ENCODE measurements at places on chromosomes 1 and 21.

GRCh38 chr1:58763214-58763613 is 20.6 kb downstream of the JUN start:
- H3K27ac ChIP-seq = no peak overlapping the region
- H3K4me3 ChIP-seq = no peak overlapping the region
- peaks cover 19% of the 10 kb centered on the region for H3K27me3 ChIP-seq
- H3K4me1 ChIP-seq = no peaks in the 10 kb centered on the region

GRCh38 chr1:234186037-234186688 is 187.1 kb upstream of the COA6 start:
- no peak for DNase-seq
- peaks cover under 1% of the 10 kb centered on the region for H3K36me3 ChIP-seq
- H3K27ac ChIP-seq = no peak overlapping the region
- H3K4me1 ChIP-seq = peaks cover 2% of the 10 kb centered on the region
- H3K27me3 ChIP-seq = peaks cover 59% of the 10 kb centered on the region

GRCh38 chr1:200288226-200288625 is 121.6 kb downstream of the ZNF281 start:
- peaks cover 14% of the 10 kb centered on the region for H3K27me3 ChIP-seq
- no peak overlapping the region for H3K4me3 ChIP-seq
- no peak for DNase-seq
- H3K4me1 ChIP-seq = no peaks in the 10 kb centered on the region
- H3K27ac ChIP-seq = no peak overlapping the region
- no peaks in the 10 kb centered on the region for H3K36me3 ChIP-seq

DNA sequence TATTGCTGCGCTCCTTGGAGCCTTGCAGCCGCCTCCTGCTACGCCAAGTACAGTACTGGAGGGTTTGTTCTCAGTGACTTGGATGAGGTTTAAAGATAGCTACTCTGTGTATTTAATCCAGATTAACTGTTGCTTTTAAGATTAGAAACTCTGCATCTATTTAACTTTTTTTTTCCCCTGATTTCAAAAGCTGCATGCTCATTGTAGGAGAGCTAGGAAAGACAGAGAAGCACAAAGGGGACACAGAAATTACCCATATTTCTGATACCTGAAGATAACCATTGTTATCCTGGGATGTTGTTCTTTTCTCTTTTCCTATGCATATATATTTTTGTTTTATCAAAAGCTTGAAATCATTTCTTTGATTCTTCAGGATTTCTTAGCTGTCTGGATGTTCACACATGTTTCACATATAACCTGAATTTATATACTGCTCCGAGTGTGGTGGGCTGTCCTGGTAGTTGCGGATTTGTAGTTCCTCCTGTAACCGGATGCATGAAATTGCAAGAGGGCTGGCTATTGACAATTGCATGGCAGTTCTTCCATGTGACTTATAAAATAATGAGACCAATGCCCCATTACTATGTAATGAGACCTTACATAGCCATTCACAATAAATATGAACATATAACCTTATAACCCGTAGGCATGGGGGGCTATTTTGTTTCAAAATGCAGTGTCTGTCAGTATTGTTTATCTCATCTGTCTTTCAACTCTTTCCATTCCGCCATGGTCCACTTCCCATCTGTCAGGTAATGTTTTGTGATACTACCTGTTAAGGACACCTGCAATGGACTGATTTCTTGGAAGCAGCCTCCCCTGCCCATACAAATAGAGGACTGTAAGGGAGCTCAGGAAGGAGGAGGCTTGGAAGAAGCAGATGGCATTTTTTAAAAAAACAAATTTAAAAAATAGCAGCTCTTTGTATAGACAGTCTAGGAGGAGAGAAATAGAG is 1.4 kb downstream of the RAVER2 start:
- DNase-seq = no peak
- no peak overlapping the region for H3K27ac ChIP-seq
- H3K36me3 ChIP-seq = no peaks in the 10 kb centered on the region
- H3K27me3 ChIP-seq = peaks cover 24% of the 10 kb centered on the region

- no peaks in the 10 kb centered on the region for H3K27me3 ChIP-seq
- no peak for DNase-seq
- peaks cover 42% of the 10 kb centered on the region for H3K36me3 ChIP-seq
- H3K27ac ChIP-seq = no peak overlapping the region
- no peak overlapping the region for H3K4me3 ChIP-seq
Observed at GRCh38 chr1:78633209-78633608, 13.0 kb downstream of the IFI44L start.

DNA sequence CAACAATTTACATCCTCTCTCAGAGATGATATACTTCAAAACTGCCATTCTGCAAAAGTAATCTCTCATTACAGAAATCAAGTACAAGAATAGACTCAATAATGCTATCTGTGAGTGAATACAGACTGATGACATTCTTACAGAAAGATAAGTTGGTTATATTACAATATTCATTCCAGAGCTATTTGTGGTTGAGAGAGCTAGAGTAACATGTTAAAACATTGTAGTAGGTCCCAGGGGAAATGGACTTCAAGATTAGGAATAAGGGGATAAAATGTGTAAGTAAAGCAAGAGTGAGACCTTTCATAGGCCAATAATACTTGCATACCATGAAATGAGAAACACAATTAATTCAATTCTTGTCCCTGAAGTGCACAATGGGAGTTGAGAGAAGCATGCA is 1.5 kb downstream of the F13B start:
- DNase-seq = no peak
- H3K4me1 ChIP-seq = no peaks in the 10 kb centered on the region
- no peaks in the 10 kb centered on the region for H3K36me3 ChIP-seq

GRCh38 chr1:117312453-117313138 is 54.7 kb upstream of the MAN1A2 start:
- H3K36me3 ChIP-seq = no peaks in the 10 kb centered on the region
- H3K27ac ChIP-seq = no peak overlapping the region
- H3K4me1 ChIP-seq = no peaks in the 10 kb centered on the region

DNA sequence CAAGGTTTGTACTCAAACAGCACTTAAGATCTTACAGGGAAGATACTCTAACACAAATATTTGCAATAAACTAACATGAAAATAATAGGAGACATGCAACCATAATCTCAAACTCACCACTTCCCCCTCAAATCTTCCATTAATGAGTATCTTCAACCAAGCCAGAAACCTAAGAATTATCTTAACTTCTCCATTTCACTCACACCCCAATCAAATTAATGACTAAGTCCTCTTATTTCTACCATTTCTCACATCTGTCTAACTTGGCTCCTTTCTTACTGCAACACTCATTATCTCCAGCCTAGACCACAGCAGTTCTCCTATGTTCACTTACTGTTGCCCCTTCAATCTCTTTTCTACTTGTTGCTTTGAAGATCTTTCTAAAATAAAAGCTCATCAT is 10.4 kb downstream of the RBBP5 start:
- H3K4me1 ChIP-seq = peaks cover 2% of the 10 kb centered on the region
- DNase-seq = no peak
- H3K36me3 ChIP-seq = peaks cover 29% of the 10 kb centered on the region
- no peak overlapping the region for H3K27ac ChIP-seq
- no peak overlapping the region for H3K4me3 ChIP-seq

DNA sequence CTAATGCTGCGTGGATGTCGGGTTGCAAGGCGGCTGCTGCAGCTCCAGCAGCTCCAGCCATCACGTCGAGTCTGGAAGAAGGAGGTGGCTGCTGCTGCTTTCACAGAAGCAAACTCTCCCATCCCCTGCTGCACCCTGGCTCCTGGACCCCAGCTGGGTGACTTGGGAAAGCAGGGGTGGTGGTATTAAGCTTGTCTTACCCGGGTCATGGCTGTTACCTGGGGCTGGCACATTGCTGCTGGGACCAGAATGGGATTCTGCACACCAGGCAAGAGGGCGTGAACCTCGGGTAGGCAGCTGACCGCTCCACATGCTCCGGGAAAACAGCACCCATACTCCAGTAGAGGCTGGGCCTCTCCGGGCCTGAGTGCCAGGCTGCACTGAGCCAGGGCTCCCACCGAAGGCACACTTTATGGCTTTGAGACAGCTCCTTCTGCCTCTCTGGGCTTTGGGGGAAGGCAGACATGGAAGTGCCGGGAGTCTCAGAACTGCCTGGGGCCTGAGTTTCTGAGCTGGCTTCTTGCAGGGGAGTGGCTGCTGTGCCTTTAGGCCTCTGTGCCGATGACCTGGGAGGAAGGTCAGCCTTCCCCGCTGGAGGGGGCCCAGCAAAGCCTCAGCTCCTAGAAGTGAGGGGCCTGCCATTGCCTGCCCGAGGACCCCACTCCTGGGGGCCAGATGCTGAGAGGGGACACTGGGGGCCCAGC is 1.2 kb downstream of the SMIM1 start:
- H3K27ac ChIP-seq = no peak overlapping the region
- no peak overlapping the region for H3K4me3 ChIP-seq
- H3K27me3 ChIP-seq = peaks cover 51% of the 10 kb centered on the region

DNA sequence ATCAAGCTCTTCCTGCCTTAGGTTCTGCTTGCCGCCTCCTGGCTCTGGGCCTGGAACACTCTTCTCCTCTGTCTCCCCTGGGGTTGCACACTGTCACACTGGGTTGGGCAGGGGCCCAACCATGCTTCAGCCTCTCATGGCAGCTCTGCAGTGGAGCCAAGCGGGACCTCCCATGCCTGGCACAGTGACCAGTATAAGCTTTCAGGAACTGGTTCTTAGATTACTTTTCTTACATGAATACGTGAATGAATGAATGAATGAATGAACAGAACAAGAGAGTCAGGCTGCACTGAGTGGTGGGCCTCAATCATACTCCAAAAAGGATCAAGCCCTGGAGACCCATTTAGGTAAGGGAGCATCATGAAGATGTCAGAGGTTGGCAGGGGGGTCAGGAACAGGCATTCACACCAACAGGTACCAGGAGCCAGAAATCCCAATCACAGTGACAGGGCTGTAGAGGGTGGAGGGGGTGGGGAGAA is 30.8 kb upstream of the TMEM125 start:
- H3K27me3 ChIP-seq = peaks cover 12% of the 10 kb centered on the region
- no peaks in the 10 kb centered on the region for H3K36me3 ChIP-seq
- DNase-seq = no peak
- H3K4me1 ChIP-seq = peaks cover 13% of the 10 kb centered on the region
- no peak overlapping the region for H3K27ac ChIP-seq

GRCh38 chr1:178436899-178437298 is 59.9 kb downstream of the CLEC20A start:
- H3K36me3 ChIP-seq = no peaks in the 10 kb centered on the region
- H3K4me1 ChIP-seq = no peaks in the 10 kb centered on the region
- no peak overlapping the region for H3K27ac ChIP-seq
- no peak overlapping the region for H3K4me3 ChIP-seq
- DNase-seq = no peak
- no peaks in the 10 kb centered on the region for H3K27me3 ChIP-seq

GRCh38 chr1:93905051-93905450 is 4.2 kb downstream of the GCLM start:
- no peak overlapping the region for H3K4me3 ChIP-seq
- H3K36me3 ChIP-seq = peaks cover 20% of the 10 kb centered on the region
- no peak for DNase-seq
- H3K27me3 ChIP-seq = no peaks in the 10 kb centered on the region

All from activated naive CD4-positive, alpha-beta T cell treated with anti-CD3 and anti-CD28 coated beads, Interleukin-2, amount 10 ng/mL, durations not matched to agents 7 days and 5 days (primary cell).